ENCODE measurements at places on chromosomes 2 and 18.

- peaks cover 63% of the 10 kb centered on the region for H3K27me3 ChIP-seq
- no peak overlapping the region for H3K4me3 ChIP-seq
- H3K36me3 ChIP-seq = no peaks in the 10 kb centered on the region
- DNase-seq = no peak
- H3K27ac ChIP-seq = no peak overlapping the region
Observed at GRCh38 chr18:79790996-79791972, 6.5 kb upstream of the KCNG2 start.

DNA sequence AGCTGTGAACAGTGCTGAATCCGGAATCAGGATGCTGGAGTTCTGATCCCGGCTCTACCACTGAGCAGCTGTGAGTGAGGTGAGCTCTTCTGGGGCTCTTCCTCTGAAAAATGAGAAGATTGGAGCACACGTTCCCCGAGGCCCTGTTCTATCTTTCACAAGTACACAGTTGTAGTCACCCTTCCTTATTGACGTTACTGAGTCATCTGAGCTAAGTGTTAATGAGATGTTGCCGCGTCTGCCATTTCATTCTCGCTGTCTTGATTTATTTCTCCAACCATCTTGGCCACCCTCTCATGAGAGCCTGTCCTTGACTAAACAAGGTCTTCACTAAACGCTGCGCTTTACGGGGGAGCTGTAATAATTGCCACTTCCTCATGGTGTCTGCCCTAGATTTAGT, 31.9 kb upstream of the EFR3B start:
- H3K27me3 ChIP-seq = no peaks in the 10 kb centered on the region
- no peak overlapping the region for H3K4me3 ChIP-seq
- no peak overlapping the region for H3K27ac ChIP-seq
- H3K4me1 ChIP-seq = peaks cover 5% of the 10 kb centered on the region
- H3K36me3 ChIP-seq = no peaks in the 10 kb centered on the region

DNA sequence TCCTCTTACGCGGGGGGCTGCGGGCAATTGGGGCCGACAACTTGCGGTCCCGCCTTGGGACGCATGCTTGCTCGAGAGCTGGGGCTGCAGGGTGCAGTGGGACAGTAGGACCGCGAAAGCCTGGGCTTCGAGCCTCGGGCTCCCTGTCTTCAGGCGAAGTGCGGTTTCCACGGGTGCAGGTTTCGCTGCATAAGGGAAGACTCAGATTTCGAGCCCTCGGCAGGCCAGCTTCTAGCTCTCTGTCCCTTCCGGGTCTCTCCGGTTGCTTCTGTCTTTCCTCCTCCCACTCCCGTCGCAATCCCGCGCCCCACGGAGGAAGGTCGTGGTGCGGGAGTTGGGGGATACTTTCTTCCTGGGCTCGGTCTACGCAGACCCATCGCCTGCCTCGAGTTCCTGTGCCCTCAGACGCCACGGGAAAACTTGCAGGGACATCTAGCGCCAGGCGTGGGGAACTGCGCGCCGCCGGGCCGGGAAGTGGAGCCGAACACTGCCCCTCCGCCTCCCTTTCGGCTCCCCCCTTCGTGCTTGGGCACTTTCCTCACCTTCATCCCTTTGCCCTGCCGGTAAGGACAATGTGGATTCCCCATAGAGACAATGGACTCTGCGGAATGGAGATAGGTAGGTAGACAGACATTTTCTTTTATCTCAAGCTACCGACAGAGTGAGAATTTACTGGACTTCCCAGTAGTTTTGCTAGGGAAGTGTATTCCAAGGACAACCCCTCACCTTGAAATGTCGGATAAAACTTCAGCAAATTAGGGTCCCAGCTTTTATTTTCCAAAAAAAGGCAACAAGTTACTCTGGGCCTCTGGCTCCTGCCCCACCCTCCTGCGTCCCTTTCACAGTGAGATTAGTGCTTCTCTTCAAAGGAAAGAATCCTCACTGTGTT, 4.2 kb upstream of the HOXD13 start:
- peak; percentile 92 for DNase-seq
- H3K27ac ChIP-seq = no peak overlapping the region
- no peaks in the 10 kb centered on the region for H3K36me3 ChIP-seq

DNA sequence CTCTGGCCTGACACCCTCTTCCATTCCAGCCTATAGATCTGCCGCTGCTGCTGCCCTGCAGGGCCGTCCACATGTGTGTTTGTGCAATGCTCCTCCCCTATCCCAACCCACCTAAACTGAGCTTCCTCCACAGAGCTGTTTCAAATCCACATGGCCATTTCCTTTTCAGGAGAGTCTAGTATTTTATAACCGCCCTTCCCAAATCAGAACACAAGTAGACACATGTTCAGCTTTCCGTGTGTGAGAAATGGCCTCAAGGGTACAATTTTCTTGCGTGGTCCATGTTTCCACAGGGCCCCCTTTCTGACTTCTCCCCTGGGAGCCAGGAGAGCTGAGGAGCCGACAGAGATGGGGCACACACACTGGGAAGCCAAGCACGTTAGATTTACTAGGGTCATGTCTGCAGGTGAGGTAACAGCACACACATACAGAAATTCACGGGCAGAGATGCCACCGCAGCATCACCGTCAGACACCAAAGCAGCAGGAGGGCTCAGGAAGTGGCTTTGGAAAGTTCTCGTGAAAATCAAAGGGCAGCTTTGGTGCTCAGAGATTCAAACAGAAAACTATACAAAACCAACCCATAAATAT, 102.9 kb upstream of the TGFA start:
- H3K36me3 ChIP-seq = no peaks in the 10 kb centered on the region
- H3K27me3 ChIP-seq = peaks cover 29% of the 10 kb centered on the region
- no peaks in the 10 kb centered on the region for H3K4me1 ChIP-seq
- H3K27ac ChIP-seq = no peak overlapping the region

- DNase-seq = peak; percentile 67
- H3K36me3 ChIP-seq = no peaks in the 10 kb centered on the region
- no peaks in the 10 kb centered on the region for H3K27me3 ChIP-seq
- peaks cover 3% of the 10 kb centered on the region for H3K4me1 ChIP-seq
- no peak overlapping the region for H3K4me3 ChIP-seq
Observed at GRCh38 chr2:215736653-215737290, 276.6 kb downstream of the MREG start.

- H3K4me1 ChIP-seq = peaks cover 24% of the 10 kb centered on the region
- H3K27me3 ChIP-seq = peaks cover 4% of the 10 kb centered on the region
- no peaks in the 10 kb centered on the region for H3K36me3 ChIP-seq
- no peak for DNase-seq
- peak overlapping the region; percentile 84 for H3K4me3 ChIP-seq
- H3K27ac ChIP-seq = no peak overlapping the region
Observed at GRCh38 chr2:161246281-161246680, 61.9 kb upstream of the PSMD14 start.

DNA sequence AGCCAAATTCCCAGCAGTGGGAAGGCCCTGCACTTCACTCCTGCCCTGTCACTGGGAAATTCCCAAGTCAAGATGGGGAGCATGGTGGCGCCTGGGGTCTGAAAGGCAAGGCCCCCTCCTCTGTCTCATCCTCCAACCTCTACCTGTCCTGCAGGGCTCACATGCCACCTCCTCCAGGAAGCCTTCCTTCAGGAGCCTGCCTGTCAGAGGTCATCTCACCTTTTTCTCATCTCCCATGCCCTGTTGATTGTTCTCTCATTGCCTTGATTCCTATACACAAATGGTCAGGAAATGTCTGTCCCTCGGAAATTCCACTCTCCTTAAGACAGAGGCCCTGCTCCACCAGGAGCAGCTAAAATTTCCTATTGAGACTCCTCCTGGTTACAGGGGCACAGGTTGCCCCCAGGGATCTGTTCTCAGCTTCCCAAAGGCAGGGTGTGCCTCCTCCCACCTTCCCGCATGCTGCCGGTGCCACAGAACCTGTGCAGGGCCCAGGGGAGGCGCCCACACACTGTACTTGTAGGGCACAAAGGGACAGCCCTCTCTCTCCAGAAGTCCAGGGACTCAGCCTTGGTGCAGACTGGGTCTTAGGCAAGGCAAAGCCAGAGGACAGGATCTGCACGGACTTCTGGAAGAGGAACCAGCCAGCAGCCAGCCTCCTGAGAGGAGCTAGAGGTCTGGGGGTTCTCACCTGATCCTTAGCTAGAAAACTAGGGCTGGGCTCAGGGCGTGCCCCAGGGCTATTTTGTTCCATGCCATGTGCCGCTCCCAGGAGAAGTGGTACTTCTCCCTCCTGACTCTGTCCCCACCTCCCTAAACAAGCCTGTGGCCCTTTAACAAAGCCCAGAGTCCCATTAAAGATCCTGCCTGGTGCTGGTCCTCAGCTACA, 12.9 kb downstream of the HES6 start:
- peak; percentile 42 for DNase-seq
- no peak overlapping the region for H3K4me3 ChIP-seq
- peaks cover 10% of the 10 kb centered on the region for H3K27me3 ChIP-seq
- H3K27ac ChIP-seq = no peak overlapping the region

- no peak overlapping the region for H3K4me3 ChIP-seq
- H3K27me3 ChIP-seq = peaks cover 41% of the 10 kb centered on the region
- H3K4me1 ChIP-seq = no peaks in the 10 kb centered on the region
- H3K36me3 ChIP-seq = no peaks in the 10 kb centered on the region
- DNase-seq = peak; percentile 31
Observed at GRCh38 chr2:218035463-218036100, 32.8 kb upstream of the TNS1 start.

- peaks cover 4% of the 10 kb centered on the region for H3K4me1 ChIP-seq
- no peak for DNase-seq
- no peaks in the 10 kb centered on the region for H3K27me3 ChIP-seq
- H3K4me3 ChIP-seq = no peak overlapping the region
- no peak overlapping the region for H3K27ac ChIP-seq
Observed at GRCh38 chr18:34624551-34624950, 85.5 kb upstream of the DTNA start.

- no peaks in the 10 kb centered on the region for H3K4me1 ChIP-seq
- peak overlapping the region; percentile 97 for H3K4me3 ChIP-seq
- peak overlapping the region; percentile 96 for H3K27ac ChIP-seq
- no peaks in the 10 kb centered on the region for H3K27me3 ChIP-seq
Observed at GRCh38 chr2:152718909-152719645, 657 bp downstream of the ARL6IP6 start.

GRCh38 chr2:26456440-26457250, 21.3 kb downstream of the OTOF start:
- H3K27ac ChIP-seq = peak overlapping the region; percentile 32
- peak; percentile 44 for DNase-seq
- H3K27me3 ChIP-seq = no peaks in the 10 kb centered on the region
- no peak overlapping the region for H3K4me3 ChIP-seq
- peaks cover 5% of the 10 kb centered on the region for H3K4me1 ChIP-seq

DNA sequence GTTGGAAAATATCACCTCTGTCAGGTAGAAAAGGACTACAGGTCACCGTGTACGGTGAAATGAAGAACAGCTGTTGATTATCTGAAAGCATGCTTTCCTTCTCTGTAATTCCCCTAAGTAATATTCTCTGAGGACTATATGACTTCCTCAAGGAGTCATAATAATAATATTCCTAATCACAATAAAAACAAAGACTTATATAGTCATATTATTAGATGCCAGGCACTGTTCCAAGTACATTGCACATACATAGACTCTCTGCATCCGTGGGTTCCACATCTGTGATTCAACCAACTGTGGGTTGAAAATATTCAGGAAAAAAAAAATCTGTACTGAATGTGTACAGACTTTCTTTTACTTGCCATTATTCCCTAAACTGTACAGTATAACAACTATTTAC, 512.4 kb upstream of the ID2 start:
- no peak overlapping the region for H3K27ac ChIP-seq
- peaks cover 3% of the 10 kb centered on the region for H3K4me1 ChIP-seq
- H3K4me3 ChIP-seq = no peak overlapping the region
- H3K36me3 ChIP-seq = no peaks in the 10 kb centered on the region

- no peaks in the 10 kb centered on the region for H3K36me3 ChIP-seq
- H3K27ac ChIP-seq = no peak overlapping the region
- no peaks in the 10 kb centered on the region for H3K27me3 ChIP-seq
- no peak overlapping the region for H3K4me3 ChIP-seq
- DNase-seq = peak; percentile 88
Observed at GRCh38 chr2:121974897-121975661, 219.6 kb downstream of the TSN start.

DNA sequence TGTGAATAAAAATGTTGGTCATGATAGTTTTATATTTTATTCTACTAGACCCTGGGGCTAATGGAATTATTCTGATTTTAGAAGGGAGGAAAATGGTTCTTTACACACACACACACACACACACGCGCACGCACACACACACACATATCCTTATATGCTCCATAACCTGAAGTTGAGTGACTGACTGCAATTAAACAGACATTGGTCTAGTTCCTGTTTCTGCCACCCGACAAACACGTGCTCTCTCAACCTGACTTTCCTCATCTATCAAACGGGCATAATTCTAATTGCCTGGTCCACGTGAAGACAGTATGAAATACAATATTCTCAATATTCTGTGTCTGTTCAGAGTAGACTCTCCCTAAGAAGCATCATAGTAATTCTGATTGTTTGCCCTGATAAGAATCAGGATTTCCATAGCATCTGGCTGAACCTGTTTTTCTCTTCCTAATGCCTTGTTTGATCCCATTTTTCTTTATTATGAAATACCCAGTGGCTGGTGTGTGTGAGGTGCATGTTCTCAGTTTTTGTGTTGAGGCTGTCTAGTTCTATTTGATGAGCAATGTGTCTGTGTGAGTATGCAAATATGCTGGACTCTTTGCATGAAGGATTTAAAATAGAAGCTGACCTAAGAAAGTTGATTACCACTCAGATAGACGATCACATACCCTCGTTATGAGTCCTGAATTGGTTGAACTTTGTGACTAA, 51.0 kb downstream of the SETBP1 start:
- peaks cover 32% of the 10 kb centered on the region for H3K4me1 ChIP-seq
- no peak for DNase-seq
- H3K27me3 ChIP-seq = no peaks in the 10 kb centered on the region
- no peaks in the 10 kb centered on the region for H3K36me3 ChIP-seq
- no peak overlapping the region for H3K27ac ChIP-seq
- no peak overlapping the region for H3K4me3 ChIP-seq

- H3K27ac ChIP-seq = no peak overlapping the region
- H3K27me3 ChIP-seq = no peaks in the 10 kb centered on the region
- no peaks in the 10 kb centered on the region for H3K4me1 ChIP-seq
Observed at GRCh38 chr2:176854878-176855277, 357.7 kb upstream of the HNRNPA3 start.
